ENCODE measurements at places on chromosomes 13 and 19.

DNA sequence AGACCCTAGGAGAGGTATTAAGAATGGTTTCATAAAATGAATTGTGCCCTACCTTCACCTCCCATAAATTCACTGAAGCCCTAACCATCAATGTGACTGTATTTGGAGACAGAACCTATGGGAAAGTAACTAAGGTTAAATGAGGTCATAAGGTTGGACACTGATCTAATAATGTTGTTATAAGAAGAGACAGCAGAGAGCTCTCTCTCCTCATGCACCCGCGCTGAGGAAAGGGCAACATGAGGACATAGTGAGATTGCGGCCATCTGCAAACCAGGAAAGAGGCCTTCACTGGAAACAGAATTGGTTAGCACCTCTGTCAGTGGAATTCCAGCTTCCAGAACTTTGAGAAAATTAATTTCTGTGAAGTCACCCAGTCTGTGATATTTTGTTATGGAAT, 1396.1 kb upstream of the MIR17HG start:
- no peak for DNase-seq

DNA sequence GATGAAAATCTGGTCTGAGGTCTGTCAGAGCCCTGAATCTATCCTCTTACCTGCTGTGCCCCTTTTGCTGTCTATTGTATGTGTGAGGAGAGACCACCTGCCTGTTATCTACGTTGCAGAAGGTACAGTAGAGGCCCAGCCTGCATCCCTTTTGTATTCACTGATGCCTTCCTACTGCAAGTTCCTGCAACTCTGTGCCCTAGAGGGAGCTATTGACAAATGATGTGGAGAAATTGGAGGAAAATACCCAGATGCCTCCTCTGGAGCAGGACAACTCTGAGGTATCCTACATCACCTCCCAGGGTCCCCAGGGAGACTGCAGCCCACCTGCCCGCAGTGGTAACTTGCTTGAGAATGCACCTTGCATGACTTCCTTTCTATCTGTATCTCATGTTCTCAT, 33.7 kb downstream of the SIAH3 start:
- no peak for DNase-seq

DNA sequence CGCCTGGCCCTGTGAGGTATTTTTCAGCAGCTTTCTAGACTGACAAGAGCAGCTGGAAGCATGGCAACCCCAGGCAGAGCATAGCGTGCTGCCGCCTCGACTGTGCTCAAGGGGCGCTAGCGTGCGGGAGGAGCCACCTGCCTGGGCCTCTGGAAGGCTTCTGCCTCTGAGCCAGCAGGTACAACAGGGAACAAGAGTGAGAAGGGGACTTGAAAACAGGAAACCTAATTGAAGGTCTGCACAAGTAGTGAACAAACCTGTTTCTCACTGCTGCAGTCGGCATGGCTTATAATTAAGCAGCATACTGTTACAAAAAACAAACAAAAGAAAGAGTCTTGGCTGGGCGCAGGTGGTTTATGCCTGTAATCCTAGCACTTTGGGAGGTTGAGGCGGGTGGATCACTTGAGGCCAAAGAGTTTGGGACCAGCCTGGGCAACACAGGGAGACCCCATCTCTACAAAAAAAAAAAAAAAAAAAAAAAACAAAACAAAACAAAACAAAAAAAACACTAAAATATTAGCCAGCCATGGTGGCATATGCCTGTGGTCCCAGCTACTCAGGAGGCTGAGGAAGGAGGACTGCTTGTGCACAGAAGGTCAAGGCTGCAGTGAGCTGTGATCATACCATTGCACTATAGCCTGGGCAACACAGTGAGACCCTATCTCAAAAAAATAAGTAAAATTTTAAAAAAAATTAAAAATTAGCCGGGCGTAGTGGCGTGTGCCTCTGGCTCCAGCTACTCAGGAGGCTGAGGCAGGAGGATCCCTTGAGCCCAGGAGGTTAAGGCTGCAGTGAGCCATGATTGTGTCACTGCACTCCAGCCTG, 12.6 kb upstream of the GARRE1 start:
- DNase-seq, result no peak

DNA sequence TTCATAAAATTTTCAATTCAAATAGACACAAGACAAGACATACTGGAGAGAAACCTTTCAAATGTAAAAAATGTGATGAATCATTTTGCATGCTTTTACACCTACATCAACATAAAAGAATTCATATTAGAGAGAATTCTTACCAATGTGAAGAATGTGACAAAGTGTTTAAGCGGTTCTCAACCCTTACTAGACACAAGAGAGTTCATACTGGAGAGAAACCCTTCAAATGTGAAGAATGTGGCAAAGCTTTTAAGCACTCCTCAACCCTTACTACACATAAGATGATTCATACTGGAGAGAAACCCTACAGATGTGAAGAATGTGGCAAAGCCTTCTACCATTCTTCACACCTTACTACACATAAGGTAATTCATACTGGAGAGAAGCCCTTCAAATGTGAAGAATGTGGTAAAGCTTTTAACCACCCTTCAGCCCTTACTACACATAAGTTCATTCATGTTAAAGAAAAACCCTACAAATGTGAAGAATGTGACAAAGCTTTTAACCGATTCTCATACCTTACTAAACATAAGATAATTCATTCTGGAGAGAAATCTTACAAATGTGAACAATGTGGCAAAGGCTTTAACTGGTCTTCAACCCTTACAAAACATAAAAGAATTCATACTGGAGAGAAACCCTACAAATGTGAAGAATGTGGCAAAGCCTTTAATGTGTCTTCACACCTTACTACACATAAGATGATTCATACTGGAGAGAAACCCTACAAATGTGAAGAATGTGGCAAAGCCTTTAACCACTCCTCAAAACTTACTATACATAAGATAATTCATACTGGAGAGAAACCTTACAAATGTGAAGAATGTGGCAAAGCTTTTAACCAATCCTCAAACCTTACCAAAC, 24.6 kb upstream of the ZNF431 start:
- DNase-seq, result no peak

DNA sequence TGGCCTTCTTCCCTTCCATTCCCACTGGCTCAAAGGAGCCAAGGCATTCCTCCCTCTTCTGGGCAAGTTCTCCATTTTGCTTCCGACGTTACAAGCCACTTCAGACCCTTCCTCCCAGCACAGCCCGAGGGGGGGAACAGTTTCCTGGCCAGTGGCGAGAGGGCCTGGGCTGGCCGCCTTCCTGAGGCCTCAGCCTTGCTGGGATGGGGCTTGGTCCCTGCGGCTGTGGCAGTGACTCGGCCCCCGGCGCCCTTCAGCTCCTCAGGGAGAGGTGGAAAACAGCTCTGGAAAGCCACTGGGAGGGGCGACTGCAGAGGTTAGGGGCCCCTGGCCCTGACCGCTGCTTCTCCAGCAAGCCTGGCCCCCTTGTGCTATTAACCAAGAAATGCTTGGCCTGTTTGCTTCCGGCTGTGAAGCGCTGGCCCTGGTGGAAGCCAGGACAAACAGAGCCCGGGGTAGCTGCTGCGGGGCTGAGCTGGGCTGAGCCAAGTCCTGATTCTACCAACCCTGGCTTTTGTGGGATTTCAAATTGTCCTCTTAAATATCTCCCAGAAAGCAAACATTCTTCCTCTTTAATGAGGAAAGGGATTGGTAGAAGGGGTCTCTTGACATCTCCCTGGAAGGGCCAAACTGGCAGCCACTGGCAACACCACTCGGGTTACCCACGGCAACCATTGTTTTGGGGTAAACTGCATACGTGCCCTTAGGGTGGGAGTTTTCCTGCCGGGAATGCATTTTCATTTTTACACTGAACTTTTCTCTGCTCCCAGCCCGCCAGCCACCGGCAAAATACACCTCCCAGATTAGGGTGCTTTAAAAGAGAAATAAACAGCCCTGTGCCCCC, 38.7 kb downstream of the C13orf46 start:
- DNase-seq, result no peak

GRCh38 chr13:76293751-76294150, 592.5 kb downstream of the KCTD12 start:
- DNase-seq, result no peak

DNA sequence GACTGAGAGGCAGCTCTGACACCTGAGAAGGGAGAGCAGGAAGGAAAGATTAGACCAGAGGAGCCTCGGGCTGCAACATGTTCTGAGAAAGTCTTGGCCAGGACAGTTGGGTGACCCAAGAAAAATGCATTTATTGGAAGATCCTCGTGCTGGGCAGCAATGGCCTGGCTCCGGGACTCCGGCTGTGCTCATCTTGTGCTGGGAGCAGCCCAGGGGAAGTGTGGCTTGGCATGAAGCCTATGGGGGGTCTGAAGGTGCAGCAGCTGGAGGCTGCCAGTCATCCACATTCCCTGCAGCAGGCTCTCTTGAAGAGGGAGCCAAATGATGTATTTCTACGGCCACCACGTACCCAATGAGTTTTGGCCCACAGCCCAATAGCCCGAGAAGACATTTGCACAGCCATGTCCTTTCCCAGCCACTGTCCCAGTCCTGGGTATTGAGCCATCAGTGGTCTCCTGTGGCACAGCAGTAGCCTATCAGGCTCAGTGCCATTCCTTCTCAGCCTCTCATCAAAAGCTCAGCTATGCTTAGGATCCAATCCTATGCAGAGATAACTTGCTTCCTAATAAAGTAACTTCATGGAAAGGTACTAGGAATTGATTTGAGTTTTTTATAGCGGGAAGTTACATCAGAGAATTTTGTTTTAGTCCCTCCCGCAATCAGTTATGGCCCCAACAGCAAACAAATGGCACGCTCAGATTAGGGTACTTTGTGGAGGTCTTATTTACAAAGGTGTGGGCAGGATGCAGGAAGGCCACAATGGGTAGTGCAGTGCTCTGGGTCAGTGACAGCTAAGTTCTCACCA, 76.0 kb upstream of the MEDAG start:
- no peak for DNase-seq

DNA sequence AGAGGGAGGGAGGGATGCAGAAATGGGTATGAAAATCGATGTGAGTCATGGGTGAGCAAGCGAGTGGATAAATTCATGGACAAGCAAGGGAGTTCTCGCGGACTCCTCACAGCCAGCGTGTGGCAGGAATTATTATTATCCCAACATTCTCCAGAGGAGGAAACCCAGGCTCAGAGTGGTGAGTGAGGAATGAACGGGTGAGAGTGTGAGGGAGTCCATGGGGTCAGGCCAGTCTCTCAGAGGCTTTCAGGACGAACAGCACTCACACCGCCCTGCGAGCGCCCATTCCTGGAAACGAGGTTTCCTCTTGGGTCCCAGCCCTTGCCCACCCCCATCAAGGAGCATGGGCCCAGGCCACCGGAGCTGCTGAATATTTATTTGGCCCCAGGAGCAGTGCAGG, 6.3 kb upstream of the DNAAF3 start:
- DNase-seq, result no peak

- no peak for DNase-seq
These were observed 7.4 kb downstream of the MLLT1 start for GRCh38 chr19:6272411-6272791.

- no peak for DNase-seq
These were observed 175.0 kb downstream of the URI1 start for GRCh38 chr19:30116984-30117555.

DNA sequence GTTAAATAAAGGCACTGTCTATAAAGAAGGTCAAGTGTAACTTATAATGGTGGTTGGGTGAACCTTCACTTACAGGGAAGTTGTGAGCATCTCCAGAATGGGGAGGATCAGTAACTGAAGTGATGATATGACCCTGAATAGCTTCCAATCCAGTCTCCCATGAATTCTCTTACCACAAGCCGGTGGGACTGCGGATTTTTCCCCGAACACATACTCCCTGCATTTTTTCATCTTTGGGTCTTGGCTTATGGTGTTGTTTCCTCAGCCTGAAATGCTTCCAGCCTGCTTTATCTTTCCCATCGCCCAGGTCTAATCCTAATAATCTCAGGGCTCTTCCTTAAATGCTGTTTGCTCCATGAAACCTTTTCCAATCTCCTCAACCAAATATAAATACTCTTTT, 2.0 kb upstream of the CSNK1A1L start:
- no peak for DNase-seq

DNA sequence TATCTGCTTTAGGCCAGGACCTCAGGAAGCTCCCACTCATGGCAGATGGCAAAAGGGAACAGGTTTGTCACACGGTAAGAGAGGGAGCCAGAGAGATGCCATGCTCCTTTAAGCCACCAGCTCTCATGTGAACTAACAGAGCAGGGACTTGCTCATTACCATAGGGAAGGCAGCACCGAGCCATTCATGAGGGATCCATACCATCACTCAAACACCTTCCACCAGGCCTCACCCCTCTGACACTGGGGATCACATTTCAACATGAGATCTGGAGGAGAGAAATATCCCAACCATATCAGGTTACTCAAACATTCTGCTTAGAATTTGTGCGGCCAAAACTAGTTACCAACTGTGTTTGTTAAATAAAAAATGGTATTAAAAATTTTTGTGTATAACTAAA, 427.0 kb downstream of the UQCRFS1 start:
- DNase-seq, result no peak

- DNase-seq, result no peak
These were observed 34.2 kb downstream of the GNG7 start for GRCh38 chr19:2668175-2668763.

- DNase-seq, result no peak
These were observed 66.7 kb downstream of the CDADC1 start for GRCh38 chr13:49314344-49314882.

DNA sequence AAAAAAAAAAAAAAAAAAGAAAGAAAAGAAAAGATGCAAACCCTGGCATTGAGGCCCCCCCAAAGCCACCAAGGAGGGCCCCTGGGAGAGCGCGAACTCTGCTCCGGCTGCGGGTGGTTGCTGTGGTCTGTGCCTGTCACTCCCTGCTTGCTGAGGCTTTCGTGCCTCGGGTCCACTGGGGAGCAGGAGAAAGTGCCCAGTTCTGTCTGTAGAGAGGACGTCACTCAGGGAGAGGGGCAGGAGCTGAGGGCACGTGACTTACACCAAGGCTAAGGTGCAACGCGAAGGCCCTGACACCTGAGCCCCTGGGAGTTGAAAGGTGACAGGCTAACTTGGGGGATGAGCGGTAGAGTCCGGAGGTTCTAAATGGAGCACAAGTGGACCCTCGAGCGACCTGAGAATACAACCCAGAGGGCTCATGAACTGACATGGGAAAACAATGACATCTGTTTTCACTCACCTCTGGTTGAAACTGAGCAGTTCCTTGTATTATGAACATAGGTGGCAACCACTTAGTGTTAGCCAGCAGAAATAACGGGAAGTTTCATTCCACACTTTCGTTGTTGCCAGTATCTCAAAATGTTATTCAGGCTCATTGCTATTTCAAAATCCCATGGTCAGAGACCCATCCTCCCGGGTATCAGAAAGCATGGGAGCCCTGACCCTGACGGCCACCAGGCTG, 69.2 kb upstream of the TM9SF2 start:
- no peak for DNase-seq

GRCh38 chr13:76993021-76993420, 1.1 kb downstream of the CLN5 start:
- no peak for DNase-seq

All from GOT3 (cell line).